NCI-H187 (cell line): ENCODE measurements at places on chromosomes 11 and 22.

GRCh38 chr11:110883256-110883655 is 171.0 kb upstream of the ARHGAP20 start:
- DNase-seq: no peak

GRCh38 chr11:112694245-112694644 is 267.0 kb upstream of the NCAM1 start:
- no peak for DNase-seq

DNA sequence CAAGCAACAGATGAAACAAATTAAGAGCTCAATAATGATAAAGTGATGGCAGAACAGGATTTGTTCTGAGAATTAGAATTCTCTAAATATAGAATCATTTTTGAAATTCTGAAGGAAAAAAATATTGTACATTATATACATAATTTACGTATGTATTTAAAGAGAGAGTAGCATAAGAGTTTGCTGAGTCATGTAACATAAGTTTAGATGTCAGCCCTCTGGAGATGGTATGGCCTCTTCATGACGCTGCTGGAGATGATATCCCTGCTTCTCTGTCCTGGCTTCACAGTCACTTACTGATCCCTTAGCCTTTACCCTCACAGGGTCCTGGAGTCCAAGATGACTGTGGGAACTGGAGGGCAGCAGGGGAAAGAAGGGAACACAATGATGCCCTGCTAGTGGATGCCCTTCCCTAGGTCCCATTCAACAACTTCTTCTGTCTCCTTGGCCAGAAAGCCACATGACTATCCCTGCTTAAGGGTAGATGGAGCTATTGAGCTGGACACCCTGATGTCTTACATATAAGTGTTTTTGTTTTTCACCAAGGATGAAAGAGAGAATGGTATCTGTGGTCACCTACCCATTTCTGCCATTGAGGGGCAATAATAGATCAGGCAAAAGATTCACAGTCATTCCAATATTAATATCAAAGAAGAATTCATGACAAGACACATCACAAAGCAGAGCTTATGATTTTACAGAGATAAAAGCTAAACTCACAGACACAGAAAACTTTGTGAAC is 753.1 kb downstream of the TBC1D22A start:
- no peak for DNase-seq

- DNase-seq: no peak
Measured at GRCh38 chr22:31394326-31394725, 5.1 kb upstream of the DRG1 start.

GRCh38 chr22:24305260-24305692 is 34.6 kb downstream of the SPECC1L start:
- no peak for DNase-seq

GRCh38 chr11:26993965-26994457 is at the start of gene FIBIN:
Gene FIBIN (plus strand): TSS chr11:26994112. CDS start chr11:26994527, 415 bp downstream.
- DNase-seq: no peak

DNA sequence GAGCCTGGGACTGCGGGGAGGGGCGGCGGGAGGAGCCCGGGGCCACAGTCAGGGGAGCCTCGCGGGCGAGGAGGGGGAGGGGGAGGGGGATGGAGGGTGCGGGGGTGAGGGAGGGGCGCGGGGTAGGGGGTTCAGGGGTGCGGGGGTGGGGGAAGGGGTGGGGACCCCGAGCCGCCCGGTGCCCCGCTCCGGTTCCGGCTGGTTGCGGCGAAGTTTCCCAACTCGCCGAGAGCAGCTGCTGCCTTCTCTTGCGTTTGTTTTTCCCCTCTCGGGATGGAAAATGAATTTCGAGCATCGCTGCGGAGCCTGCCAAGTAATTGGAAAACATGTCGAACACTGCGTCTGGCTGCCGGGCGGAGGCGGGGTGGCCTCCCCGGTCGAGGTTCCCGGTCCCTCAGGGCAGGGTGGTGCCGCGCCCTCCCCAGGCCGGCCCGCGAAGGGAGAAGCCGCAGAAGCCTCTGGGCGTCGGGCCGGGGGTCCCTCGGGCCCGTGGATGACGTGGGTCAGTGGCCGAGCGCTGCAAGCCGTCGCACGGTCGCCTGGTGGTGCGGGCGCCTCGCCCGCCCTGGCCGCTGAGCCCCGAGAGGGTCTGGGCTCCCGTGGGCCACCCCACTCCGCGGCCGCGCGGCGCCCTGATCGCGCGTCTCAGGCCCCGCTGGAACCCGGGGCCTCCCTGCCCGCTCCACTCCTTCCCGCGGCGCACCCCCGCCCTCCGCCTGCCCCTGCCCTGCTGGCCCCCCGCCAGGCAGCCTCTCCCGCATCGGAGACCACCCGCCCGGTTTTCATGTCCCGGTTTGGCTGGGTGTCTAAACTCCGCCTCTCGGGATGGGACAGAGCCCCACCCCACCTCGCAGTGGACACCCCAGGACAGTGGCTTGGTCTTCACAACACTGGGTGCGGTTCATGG is 12.1 kb downstream of the SPATA19 start:
- DNase-seq: no peak

- DNase-seq: no peak
Measured at GRCh38 chr11:19953909-19954308, 206.4 kb downstream of the DBX1 start.

- peak; percentile 10 for DNase-seq
Measured at GRCh38 chr22:37198258-37199102, 10.4 kb upstream of the C1QTNF6 start.

GRCh38 chr11:73852049-73852448 is 24.6 kb downstream of the COA4 start:
- DNase-seq: no peak

DNA sequence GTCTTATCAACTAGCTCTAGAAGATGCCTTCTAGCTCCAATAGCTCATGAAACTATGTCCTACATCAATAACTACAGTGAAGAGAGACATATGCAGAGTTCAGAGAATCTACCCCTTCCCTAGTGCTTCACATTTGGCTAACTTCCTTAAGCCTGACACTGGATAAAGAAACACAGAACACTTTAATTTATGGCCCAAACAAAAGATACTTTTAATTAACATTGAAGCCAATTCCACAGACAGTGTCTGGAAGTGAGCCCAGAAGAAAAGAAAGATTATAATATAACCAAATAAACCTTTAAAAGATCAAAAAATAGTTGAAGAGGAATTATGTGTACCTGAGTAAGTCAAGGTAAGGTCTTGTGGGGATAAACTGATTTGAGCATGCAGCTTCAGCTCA is 255.2 kb downstream of the C11orf87 start:
- DNase-seq: no peak

DNA sequence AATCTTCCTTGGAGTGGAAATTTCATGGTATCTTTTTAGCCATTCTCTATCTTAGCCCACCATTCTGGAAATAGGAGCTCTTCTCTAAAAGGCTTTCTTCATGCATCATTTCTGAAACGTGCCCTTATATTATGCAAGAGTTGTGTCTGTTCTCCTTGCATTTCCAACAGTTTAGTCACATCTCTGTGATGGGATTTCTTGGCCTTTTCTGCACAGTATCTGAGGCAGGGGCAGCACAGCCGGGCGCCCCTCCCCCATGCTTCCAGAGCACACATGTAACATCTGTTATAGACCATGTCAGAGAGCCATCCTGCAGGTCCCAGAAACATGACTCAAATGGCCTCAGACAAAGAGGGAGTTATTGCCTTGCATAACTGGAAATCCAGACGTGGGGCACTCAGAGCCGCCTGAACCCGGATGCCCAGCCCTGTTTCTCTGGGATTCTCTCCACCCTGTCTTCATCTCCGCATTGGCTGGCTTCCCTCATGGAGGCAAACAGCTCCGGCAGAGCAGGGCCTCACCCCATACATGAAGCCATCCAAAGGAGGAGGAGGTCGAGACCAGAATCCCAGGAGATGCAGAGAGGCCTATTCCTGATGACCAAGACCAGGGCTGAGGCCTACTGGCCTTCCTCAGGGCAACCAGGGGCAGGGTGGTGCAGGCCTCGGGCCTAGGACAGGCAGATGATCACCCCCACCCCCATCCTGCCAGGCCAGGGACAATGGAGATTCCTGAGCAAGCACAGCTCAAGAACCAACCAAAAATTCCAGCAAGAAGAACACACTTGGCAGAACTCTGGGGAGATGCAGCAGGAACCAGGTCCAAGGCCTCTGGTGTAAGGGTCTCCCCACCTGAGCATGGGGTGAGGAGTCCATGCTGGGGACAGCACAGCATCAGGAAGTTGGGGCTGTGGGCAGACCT is 61.3 kb downstream of the IGLL5 start:
- DNase-seq: no peak

DNA sequence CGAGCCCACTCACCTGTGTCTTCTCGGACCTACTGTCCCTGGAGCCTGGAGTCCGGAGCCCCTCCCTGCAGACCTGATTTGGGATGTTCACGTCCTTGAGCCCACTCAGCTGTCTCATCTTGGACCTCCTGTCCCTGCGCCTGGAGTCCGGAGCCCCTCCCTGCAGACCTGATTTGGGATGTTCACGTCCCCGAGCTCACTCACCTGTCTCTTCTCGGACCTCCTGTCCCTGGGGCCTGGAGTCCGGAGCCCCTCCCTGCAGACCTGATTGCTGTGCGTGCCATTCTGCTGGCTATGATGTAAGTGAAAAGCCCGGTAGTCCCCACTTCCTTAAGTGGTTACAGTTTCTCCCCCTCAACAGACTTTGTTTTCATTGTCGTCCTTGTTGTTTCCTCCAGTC is 867.1 kb downstream of the BRD1 start:
- no peak for DNase-seq

- no peak for DNase-seq
Measured at GRCh38 chr11:44780940-44781631, 54.3 kb downstream of the TSPAN18 start.

DNA sequence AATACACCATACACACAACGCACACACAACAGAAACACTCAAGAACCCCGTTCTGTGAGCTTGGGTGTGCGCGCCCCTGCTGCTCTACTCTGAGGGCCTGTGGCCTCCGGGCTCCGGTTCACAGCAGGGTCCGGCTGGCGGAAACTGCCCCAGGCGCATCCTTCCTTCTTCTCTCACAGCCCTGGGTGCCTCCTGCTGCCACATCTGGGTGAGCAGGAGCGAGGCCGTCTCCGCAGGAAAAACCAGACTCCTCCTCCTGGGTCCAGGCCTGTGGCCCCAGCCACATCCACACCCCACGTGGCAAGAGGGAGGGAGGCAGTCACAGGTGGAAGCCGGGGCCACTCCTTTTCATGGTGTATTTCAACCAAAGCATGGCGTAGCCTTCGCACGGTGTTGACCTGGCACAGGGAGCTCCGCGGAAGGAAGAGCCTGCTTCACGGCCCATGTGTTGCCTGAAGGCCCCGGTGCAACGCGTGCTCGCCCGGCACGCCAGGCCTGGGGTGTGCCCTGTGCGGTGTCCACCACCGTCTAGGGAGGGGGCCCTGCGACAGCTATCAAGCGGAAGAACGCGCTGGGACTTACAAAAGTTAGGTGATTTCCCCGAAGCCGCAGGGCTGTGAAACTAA is 1502.7 kb downstream of the TBC1D22A start:
- DNase-seq: no peak

- no peak for DNase-seq
Measured at GRCh38 chr11:70582886-70583641, 184.7 kb downstream of the CTTN start.

DNA sequence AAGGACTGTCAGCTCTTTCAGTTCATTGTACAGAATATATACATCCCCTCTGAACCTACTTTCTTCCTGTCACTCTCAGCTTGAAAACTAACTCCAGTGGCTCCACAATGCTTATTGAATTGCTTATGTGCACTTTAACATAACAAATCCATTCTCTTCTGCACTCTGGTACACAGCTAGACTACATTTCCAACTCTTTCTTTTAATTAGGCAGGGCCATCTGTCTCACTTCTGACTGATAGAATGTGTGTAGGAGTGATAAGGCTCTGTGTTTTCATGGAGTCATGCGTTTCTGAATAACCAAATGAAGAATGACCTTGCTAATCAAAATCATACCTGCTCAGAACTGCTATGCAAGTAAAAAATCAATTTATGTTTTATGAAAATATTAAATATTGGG is 278.5 kb upstream of the CCDC179 start:
- DNase-seq: no peak
